ENCODE measurements at places on chromosomes 16 and 17.
A peak's percentile ranks its signal among the peaks of the same experiment; 100 is the strongest.

GRCh38 chr16:83940630-83941378, 12.2 kb upstream of the OSGIN1 start:
- DNase-seq: no peak

DNA sequence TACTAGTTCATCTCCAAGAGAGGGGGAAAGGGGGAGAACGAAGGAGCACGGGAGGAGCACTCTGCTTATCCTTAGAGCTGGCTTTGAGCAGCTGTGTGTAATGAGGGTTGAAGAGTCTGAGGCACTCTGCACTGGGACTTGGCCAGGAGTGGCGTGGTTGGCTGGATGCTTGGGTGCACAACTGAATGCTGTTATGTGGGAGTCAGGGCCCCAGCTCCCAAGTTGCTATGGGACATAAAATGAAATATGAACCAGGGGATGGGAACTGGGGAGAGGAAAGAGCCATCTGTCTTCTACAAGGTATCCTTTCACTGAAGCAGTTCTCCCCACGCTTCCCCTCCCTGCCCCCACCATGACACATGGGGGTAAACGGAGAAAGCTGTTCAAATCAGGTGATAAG, 105.9 kb upstream of the ANKFN1 start:
- no peak for DNase-seq

- DNase-seq: no peak
Measured at GRCh38 chr17:28498652-28499363, 7.3 kb upstream of the FOXN1 start.

DNA sequence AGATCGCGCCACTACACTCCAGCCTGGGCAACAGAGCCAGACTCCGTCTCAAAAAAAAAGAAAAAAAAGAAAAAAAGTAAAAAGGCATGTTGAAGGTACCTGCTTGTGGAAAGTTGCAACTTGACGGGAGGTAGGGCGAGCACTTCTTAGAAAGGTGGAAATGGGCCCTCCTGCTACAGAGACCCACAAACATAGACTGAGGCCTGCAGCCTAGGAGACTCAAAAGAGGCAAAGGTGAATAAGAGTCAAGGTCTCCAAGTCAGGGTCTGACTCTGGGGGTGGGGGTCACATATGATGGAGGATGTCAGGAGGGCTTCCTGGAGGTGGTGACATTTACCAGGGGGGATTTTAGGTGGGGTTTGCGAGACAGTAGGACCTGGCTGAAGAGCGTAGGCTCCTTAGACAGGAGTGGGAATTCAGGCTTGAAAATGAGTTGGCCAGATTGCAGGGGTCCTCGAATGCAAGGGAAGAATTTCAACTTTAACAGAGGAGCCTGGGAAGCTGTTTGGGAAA, 303.0 kb downstream of the SEC14L1 start:
- DNase-seq: no peak

DNA sequence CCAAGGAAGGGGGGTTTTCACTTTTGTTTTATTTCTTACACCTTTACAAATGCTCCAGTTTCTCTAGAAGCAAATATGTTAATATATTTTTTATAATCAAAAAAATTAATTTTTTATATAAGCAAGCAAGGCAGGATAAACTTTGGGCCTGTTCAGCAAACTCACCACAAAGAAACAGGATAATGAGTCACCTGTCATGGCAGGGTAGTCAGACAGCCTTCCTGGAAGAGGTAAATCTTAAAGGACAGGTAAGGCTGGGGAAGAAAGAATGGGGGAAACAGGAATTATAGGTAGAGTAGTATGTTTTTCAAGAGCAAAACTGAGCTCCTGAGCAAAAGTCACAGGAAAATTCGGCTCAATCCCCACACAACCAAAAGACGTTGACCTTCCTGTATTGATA, 186.3 kb upstream of the SOX9 start:
- no peak for DNase-seq

DNA sequence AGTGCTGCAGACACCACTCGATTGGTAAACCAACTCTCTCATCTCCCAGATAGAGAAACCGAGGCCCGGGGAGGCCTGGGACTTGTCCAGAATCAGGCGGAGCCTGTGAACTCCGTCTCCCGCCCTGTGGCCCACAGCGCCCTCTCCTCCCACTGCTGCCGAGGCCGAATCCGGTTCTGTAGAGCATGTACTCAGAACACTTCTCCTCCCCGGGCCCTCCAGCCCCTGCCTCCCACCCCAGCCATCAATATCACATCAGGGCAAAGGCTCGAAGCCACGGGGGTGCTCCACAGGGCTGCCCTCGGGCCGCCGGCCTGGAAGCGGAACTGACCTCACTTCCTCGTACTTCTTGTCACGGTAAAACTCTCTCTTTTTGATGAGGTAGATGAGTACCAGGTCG, 13.0 kb downstream of the EMC6 start:
- no peak for DNase-seq

DNA sequence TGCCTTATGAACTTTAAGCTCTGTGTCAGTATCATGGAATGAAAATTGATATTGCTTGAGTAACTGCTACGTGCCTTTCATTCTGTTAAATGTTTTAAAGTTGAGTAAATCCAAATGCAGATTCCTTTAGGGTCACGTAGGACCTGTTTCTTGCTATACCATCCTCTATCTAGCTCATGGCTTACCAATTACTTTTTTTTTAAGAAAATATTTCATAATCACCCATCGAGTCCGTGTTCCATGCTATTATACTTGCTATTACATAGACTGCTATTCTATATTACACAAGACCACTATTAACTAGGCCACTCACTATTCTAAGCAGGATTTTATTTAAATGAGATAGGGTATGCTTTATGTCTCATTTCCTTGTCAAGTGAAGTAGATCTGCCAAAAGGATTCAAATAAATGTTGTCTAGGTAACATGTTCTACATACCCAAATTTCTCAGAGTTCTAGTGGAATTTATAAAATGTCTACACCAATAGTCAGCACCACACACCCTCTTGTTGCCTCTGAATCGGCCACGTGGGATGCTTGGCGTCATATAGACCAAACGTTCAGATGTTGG, 11.9 kb downstream of the ANKFN1 start:
- no peak for DNase-seq

DNA sequence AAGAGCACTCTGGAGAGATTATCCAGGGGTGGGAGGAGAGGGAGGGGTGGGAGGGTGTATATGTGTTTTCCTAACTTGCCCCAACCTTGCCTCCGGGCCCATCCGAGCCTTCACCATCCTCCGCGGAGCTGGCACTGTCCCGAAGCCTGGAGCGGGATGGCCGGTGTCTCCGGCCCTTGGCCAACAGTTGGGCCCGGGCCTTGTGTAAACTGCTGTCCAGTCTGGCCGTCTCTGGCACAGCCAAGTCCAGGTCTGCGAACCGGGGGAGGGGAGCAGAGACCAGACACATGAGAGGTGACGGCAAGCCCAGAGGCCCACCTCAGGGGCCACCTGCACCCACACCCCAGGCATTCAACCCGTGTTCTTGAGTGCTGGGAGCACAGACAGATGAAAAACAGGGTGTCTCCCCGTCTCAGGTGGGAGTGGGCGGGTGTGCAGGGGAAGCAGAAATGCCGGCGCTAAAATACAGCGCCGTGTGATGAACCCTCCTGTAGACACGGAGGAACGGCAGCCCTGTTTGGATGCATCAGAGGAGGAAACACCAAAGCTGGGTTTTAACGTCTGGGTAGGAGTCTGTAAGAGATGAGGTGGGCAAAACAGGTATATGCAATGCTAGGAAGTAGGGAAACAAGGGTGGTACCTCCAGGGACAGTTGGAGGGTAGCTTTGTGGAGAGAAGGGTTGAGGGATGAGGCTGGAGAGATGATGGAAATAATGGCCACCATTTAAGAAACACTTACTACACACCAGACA, 11.7 kb downstream of the SAMD14 start:
- DNase-seq: no peak

DNA sequence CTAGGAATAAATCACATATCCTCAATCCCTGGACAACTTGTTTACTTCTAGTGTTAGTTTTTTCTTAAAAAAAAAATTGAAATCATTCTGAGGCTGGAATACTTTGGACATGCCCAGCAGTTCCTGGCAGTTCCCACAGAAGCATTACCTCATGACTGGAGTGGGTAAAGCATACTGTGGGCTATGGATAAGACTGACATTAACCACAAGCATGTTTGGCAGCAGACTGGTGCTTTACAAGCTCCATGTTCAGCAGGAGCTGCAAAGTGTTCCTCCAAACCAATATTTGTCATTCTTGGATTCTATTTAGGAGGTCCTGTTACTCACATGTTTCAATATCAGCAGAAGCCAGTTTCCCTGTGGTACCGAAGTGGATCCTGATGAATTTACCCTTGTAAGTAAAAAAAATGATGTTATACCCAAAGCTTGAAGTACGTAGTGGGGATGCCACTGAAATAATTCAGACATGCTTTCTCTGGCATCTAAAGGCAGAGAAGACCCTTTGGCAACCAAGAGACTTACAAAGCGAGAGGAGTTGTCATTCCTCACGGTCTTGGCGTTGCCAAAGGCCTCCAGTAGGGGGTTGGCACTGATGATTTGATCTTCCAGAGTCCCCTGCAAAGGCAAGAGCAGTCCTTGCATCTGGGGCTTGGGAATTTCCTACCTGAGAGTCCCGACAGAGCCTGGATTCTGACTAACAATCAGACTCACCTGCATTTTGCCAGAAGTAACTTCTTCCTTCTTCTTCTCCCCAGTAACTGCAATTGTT, 4.9 kb downstream of the MYH1 start:
- no peak for DNase-seq

GRCh38 chr17:78828470-78829185, 12.0 kb downstream of the USP36 start:
- DNase-seq: no peak

GRCh38 chr17:8146381-8147140, 5.6 kb downstream of the PER1 start:
- DNase-seq: no peak

DNA sequence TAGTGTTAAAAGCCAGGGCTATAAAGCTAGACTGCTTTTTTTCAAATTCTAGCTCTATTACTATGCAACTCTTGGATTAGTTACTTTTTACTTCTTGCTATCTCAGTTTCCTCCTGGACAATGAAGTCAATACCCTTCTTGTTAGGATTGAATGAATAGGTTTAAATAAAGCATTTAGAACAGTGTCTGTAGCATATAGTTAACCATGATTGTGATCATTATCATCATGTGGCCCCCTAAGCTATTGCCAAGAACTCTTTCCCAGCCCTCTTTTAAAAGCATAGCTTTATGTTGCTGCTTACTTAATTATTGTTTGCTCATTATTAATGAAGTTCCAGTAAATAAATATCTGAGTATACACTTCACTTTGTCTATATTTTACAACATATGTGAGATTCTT, 4.5 kb downstream of the VMP1 start:
- no peak for DNase-seq

- DNase-seq: peak; percentile 39
Measured at GRCh38 chr16:66478733-66479511, 51.8 kb downstream of the BEAN1 start.

DNA sequence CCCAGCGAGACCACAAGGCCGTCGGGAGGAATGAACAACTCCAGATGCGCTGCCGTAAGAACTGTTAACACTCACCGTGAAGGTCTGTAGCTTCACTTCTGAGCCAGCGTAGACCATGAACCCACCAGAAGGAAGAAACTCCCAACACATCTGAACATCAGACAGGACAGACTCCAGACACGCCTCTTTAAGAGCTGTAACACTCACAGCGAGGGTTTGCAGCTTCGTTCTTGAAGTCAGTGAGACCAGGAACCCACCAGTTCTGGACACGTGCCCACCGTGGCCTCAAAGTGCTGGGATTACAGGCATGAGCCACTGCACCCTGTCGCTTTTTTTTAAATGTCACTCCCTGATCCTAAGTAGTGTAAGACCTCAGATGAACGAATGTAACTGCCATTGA, 17.3 kb downstream of the KPNA2 start:
- DNase-seq: no peak

DNA sequence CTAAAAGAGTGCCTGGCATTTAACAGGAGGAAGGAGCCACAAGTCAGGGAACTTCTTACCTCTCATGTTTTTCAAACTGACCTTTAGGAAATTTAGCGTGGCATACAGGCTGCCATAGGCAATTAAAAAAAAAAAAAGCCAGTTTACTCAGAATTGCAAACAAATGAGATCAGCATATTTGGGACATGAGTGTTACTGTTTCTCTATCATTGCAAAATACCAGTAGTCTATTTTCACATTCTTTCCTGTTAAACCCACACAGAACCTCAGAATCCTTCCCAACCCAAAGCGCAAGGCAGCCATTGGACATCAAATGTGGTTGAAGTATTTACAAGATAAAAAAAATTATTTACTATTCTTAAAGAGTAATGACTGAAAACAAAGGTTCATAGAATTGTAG, 366.4 kb upstream of the DYNLRB2 start:
- DNase-seq: no peak

DNA sequence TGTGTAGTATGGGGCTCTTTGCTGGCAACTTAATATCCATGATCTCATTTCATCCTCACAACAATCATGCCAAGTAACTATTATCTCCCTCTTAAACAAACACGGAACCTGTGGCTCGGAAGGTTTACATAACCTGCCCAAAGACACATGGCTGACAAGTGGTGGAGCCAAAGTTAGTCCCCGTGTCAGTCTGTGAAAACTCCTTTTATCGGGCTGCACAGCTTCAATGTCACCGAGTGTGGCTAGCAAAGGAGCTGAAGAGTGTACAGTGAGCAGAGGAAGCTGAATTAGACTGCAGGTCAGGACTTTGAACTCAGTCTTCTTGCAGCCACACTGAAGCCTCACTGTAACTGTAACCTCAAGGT, 80.3 kb downstream of the PARN start:
- no peak for DNase-seq

- no peak for DNase-seq
Measured at GRCh38 chr16:90032674-90033331, 13.5 kb upstream of the DBNDD1 start.

DNA sequence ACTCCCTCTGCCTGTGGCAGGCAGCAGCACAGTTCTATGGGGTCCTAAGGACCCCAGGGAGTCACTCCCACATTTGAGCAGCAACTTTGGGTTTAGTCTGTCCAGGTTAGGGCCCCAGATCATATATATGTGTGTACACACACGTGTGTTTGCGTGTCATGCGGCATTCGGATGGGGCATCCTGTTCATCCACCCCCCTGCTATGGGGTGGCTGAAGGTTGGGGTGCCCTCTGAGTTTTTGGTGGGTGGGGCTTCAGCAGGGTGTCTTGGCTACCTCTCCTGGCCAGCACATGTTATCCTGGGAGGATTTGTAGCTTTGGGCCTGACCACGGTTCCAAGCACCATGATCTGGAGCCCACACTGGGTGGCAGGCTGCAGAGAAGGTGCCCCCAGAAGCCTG, 100.7 kb downstream of the RAB11FIP4 start:
- DNase-seq: no peak

GRCh38 chr16:75452464-75453190, 11.9 kb downstream of the TMEM170A start:
- DNase-seq: no peak

GRCh38 chr17:79311373-79311772, 236.7 kb downstream of the ENGASE start:
- DNase-seq: no peak

DNA sequence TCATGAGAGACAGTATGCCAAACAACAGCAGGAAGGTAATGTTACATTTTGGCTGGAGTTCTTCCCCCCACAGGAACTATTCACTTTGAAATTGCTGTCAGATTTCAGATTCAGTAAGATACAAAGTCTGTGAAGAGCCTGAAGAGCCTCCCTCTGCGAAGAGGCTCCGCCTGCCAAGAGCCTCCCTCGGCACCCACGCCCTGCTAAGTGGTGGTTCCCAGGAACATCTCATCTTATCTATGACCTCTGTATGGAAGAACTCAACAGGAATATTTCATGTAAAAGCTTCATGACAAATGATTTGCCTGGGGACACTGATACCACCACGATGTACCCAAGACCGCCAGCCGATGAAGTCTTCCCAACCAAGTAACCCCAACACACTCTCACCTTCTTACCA, 3.2 kb downstream of the ZC3H7A start:
- DNase-seq: no peak

All from Panc1 (cell line).